ENCODE measurements at places on chromosomes 13 and 19. TPM values are rescaled to one million over a fixed set of nuclear protein-coding genes. Genes with fewer than 3 reads are reported as not detected.

Gene ITPKC
- 14.9 TPM for polyA plus RNA-seq

Gene CBY2
- not detected for polyA plus RNA-seq

Gene SIGLECL1
- polyA plus RNA-seq = not detected

Gene TRPC4
- 10.0 TPM for polyA plus RNA-seq

Gene TIMM29
- 39.4 TPM for polyA plus RNA-seq

Gene RFPL4A
- not detected for polyA plus RNA-seq

Gene ZNF208
- polyA plus RNA-seq = not detected

Gene PTGIR
- polyA plus RNA-seq = not detected

Gene ZNF578
- polyA plus RNA-seq = 0.47 TPM

Gene SLC1A6
- polyA plus RNA-seq = 51.7 TPM

Data from neural cell (in vitro differentiated cells).